ENCODE measurements at places on chromosomes 12 and 14.

- no peak for DNase-seq
These were observed 17.4 kb downstream of the BICDL1 start for GRCh38 chr12:120006258-120006975.

GRCh38 chr12:75656648-75657047, 145.2 kb upstream of the KRR1 start:
- DNase-seq, result no peak

GRCh38 chr12:76457010-76457409, 102.6 kb downstream of the OSBPL8 start:
- DNase-seq, result no peak

DNA sequence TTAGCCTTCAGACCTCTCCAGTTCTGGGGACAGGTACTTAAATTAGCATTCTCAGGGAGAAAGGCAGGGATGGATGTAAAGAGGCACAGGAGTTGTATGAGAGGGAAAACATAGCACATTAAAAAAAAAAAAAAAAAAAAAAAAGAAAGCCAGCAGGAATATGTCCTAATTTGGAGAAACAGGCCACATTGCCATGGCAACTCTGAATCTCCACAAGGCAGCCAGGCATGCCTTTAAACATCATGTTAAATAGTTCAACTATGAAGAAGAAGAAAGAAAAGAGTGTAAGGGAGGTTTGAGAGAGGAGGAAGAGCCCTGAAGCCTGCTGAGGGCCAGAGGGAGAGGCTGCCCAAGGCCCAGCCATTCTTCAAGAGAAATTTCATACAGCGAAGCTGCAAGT, 145.8 kb downstream of the GRIN2B start:
- DNase-seq, result no peak

- no peak for DNase-seq
These were observed 981.4 kb downstream of the FSCB start for GRCh38 chr14:43525658-43526057.

GRCh38 chr14:33726685-33727084, 224.2 kb downstream of the EGLN3 start:
- DNase-seq, result no peak

DNA sequence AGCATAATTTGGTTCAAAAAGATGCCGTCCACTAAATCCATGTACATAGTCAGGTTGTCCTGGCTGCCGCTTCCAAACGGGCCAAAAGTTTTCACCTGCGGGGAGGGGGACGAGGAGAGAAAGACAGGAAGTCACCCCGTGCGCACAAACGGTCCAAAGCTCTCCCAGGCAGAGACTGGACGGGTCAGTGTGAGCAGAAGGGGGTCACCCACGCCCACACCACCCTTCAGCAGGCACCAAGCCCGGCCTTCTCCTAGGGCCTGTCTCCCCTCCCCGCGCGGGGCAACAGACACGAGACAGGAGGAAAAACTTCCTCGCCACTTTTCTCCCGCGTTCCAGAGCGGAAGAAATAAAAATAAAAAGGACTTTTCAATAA, 888 bp downstream of the CCDC88C start:
- peak; percentile 33 for DNase-seq

- no peak for DNase-seq
These were observed 102.2 kb downstream of the TNFAIP2 start for GRCh38 chr14:103225476-103225875.

DNA sequence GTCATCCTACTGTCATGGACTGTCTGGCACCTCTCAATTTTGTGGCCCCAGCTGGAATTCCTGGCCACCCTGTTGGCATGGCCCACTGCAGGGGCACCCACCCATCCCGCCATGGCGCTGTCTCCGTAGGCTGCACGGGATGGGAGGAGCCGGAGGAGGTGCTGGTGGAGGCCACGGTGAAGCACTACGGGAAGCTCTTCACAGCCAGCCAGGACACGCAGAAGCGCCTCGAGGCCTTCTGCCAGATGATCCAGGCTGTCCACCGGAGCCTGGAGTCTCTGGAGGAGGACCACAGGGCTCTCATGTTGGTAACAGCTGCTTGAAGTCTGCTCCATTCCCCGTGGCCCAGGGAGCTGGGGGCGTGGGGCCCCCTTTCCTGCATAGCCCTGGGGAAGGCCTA, 3.9 kb downstream of the CCDC197 start:
- no peak for DNase-seq

DNA sequence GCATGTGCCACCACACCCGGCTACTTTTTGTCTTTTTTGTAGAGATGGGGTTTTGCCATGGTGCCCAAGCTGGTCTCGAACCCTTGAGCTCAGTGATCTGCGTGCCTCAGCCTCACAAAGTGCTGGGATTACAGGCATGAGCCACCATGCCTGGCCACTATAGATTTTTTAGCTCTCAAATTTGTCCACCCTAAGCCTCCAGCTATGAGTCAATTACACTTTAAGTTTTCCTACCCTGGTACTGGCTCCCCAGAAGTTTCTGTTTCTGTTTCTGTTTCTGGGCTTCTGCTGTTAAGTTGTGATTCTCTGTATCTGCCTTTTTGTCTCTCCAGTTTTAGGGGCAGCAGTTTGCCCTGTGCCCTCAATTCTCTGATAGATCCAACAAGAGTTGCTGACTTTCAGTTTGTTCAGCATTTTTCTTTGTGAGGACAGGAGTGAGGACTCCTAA, 4.4 kb upstream of the TINF2 start:
- DNase-seq, result no peak

DNA sequence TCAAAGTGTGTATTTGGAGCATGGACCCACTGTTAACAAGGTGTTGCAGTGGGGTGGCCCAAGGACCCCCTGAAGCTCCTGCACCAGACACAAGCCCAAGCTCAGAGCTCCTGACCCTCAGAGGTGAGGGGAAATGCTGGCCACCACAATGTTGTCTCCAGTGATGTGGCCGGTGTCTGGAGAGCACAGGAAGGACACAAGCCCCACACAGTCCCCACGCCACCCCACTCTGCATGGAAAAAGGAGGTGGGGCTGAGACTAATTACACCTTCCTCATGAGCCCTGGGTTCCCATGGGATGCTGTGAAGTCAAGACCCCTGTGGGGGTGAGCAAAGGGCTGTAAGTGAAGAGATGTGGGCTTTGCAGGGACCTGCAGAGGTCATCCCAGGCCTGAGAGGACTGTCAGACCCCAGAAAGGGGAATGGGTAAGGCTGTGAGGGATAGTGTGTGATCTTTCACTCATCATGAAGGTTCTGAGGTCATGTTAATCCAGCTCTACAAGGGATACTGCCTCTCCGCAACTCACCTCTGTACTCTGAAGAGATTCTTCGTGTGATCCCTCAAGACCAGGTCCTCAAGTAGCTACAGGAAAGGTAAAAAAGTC, 136.3 kb upstream of the DHRS4 start:
- DNase-seq, result no peak
